ENCODE measurements at places on chromosomes 3 and 15.
A peak's percentile ranks its signal among the peaks of the same experiment; 100 is the strongest.

DNA sequence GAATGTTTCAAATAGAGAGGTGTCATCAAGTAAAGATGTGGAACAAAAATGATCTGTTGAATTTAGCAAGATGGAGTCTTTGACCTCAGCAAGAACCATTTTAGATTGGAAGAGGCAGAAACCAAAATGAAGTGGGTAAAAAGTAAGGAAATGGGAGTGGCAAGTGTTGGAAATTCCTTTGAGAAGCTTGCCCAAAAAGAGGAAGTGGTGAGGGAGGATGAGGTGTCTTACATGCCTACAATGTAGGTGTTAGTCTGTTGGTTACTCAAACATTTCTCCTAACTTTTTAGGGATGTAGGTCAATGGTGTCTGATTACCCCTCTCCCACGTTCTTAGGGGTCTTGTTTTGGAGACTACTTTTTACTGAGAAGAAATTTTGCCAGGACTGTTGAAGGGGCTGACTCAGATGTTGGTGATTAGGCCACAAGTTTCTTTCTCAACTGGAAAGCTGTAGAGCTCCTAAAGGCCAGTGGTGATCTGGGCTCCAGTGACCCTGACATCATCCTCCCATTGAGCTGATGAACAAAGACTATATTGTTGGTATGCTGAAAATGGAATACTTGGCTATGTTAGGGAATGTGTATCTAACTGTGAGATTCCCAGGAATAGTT is 5.1 kb downstream of the PPP2R3A start:
- no peak for DNase-seq

DNA sequence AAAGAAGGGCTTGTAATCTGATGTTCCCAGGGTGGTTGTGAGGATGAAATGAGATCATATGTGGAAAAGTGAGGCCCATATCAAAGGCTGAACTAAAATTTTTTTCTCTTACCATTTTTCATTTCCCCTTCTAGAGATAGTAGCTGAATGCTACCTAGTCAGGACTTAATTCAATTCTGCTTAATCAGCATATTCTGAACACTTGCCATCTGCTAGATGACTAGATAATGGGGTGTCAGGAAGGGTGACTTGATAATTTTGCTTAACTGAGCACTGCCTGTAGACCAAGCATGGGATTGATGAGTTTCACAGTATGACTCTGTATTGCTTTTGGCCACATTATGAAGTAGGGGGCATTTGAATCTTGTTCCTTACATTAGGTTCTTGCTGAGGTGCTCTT is 136.2 kb downstream of the CHST2 start:
- DNase-seq, result no peak

DNA sequence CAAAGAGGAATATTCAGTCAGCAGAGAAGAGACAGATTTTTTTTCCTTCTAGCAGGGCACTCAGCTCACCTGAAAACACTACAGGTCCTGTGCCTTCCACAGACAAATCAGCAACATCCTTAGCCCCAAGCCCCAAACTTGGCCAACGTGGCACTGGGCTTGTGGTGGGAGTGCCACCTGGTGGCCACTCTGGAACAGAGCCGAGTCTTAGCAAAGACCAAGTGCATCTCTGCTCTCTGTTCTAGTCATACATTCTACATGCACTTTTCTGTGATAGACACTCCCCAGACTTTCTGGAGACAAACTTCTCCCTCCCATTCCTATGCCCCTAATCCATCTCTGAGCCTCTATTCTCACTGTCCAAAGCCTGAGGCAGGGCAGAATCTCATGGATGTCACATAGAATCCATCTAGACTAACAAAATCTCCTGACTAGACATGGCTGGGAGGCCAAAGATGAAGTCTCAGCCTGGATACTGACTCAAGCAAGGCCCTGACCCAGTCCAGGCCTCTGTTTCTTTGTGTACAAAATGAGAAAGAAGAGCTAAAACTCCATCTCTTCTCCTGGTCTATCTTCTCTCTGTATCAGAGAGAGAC is 5.1 kb upstream of the SEMA7A start:
- DNase-seq, result peak; percentile 71

- DNase-seq, result no peak
Observed at GRCh38 chr3:147405231-147406027, 914 bp downstream of the ZIC4 start.

DNA sequence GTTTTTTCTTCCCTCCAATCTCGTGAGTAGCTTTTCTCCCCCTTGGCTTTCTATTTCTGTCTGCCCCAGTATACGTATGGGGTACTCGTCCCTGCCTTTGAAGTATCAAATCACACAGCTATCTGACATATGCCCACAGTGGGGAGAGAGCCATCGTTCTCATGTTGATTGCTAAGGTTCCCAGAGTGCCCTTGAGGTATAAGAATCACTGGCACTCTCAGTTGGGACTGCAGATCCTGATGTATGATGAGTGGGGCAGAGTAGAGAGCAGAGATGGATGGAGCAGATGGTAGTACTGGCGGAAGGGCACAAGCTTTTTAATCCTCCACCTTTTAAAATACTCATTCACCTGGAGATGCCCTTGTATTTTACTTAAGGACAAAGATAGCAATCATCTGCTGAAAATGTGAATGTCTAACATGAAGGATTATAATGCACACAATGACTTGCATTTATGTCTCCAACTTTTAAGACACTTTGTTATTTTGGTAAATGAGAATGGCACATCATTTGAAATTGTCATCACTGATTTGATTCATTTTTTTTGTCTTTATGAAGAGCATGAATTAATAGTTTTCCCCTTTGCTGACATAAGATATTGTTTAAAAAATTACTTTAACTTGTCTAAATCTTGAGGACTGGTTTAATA is 239.6 kb downstream of the NR1D2 start:
- no peak for DNase-seq

DNA sequence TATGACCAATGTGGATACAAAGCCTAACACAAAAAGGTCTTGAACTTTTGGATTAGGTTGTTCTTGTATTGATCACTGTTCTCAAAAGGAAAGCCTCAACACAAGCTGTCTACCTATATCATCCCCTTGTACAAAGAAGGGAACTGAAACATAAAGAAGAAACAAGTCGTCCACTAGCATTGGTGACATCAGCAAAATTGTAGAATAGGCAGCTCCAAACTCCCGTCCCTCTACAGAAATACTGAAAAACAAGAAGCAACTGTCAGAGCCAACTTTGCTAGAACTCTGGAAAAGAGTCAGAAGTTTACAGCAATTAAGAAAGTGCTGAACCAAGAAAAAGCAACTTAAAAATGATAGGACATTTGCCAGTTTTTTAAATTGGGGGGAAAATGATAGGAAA is 7.5 kb upstream of the NR1I2 start:
- no peak for DNase-seq

DNA sequence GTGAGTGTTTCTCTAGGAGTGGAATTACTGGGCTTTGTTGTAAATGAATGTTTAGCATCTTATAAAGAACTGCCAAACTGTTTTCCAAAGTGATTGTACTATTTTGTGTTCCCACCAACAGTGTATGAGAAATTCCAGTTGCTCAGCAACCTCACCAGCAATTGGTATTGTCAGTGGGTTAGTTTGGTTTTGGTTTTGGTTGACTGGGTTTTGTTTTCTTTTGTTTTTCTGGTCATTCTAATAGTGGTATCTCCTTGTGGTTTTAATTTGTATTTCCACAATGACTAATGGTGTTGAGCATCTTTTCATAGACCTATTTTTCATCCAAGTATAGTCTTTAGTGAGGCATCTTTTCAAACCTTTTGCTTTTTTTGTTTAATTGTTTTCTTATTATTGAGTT is 27.1 kb downstream of the FILIP1L start:
- DNase-seq, result no peak

DNA sequence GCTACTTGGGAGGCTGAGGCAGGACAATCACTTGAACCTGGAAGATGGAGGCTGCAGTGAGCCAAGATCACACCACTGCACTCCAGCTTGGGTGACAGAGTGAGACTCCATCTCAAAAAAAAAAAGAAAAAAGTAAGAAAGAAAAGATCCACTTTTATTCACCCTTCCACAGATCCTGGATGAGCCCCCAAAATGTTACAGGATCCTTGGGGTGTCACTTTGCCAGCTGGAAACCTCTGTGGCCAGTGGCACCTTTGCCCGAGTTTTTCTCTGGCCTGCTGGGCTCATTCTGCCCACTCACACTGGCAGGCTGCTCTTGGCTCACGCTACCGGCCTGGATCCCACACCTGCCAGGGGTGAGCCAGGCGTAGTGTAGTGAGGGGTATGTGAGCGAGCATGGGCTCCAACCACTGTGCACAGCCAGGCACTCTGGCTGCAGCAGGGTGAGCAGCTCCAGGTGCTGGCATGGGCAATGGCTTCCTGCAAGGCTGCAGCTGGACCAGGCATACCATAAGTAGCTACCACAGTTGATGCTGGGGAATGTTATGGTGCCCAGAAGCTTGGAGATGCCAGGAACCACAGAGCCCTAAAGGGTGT is 57.8 kb upstream of the C15orf39 start:
- DNase-seq, result no peak
